ENCODE measurements at places on chromosomes 5 and 9.

- DNase-seq = peak; percentile 90
These were observed 20.3 kb downstream of the OSTF1 start for GRCh38 chr9:75108571-75108970.

DNA sequence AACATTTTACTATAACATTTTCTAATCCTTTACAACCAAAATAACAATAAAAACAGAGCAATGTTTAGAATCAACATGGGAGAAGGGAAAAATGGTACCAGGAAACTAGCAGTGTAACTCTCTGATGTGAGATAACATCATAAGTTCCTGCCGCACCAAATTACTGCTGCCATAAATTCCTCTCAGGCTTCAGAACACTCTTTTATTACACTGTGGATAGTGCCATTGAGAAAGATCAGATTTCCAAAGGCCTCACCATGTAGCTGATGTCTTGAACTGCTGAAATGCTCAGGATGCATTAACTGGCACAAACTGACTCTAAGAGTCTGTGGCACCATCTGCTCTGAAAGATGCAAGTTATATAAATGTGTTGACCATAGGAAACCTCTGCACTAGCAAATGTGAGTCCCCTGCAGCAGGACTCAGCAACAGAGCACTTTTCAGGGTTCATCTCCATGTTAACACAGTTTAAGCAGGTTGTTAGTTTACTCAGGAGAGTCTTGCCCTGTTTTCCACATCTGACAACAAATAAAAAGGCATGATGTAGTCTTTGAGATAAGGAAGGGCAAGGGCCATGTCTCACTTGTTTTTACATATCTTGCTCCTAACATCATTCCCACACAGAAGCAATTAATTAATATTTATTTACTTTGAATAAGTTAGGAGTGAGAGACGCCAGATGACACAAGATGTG lies 218.1 kb downstream of the CETN3 start:
- DNase-seq = no peak

- no peak for DNase-seq
These were observed 271.7 kb upstream of the TLE4 start for GRCh38 chr9:79300068-79300467.

DNA sequence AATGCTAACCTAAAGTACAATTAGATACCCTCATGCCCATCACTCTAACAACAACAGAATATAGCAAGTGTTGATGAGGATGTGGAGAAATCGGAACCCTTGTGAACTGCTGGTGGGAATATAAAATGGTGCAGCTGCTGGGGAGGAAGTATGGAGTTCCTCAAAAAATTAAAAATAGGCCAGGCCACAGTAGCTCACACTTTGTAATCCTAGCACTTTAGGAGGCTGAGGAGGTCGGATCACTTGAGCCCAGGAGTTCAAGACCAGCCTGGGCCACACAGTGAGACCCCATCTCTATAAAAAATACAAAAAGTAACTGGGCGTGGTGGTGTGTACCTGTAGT lies 18.0 kb upstream of the MRNIP start:
- DNase-seq = no peak

GRCh38 chr9:110812886-110813285 lies 144.3 kb downstream of the MUSK start:
- no peak for DNase-seq

GRCh38 chr5:169648725-169649310 lies 11.7 kb downstream of the DOCK2 start:
- DNase-seq = no peak

DNA sequence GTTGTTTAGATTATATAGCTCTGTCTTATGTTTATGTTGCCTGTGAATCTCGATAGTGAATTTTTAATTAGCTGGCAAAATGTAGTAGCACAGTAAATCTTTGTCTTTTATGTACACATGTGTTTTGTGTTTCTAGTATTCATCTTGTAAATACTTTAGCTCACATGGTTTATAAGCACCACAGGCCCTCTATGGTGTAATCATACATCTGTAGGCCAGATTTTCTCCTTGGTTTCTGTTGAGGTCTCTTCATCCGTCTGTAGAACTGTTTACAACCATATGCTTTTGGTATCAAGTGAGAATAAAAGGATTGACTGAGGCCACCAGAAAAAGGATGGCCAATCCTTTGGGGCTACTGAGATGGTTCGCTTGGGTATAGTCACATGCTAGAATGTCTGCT lies 45.0 kb downstream of the PRR16 start:
- no peak for DNase-seq

DNA sequence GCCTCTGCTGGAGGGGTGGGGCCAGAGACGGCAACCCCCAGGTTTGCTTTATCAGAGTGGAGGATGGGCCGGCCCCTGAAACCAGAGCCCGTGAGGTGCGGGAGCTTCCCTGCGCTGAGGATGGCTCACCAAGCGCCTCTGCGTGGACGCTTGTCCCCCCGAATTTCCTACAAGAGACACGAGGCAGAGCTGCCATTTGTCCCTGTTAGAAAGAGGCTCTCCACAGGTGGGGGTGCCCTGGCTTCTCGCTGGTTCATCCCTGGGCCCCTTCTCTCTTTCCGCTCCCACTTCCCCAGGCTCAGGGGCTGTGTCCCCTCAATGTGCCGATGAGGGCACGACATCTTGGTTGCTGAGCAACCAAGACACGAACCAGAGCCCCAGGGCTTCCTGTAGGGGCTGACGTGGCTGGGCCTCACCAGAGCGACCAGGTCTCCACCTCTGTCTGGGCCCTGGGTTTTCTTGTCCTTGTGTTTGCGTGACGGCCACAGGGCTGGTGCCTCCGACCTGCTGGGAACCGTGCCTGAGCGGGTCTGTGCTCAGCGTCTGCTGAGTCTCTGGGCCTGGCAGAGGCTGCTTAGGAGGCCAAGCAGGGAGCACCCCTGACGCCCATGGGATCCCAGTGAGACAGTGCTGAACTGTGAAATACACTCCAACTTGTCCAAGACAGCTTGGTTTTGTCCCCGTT lies 119.6 kb upstream of the COL5A1 start:
- DNase-seq = no peak

DNA sequence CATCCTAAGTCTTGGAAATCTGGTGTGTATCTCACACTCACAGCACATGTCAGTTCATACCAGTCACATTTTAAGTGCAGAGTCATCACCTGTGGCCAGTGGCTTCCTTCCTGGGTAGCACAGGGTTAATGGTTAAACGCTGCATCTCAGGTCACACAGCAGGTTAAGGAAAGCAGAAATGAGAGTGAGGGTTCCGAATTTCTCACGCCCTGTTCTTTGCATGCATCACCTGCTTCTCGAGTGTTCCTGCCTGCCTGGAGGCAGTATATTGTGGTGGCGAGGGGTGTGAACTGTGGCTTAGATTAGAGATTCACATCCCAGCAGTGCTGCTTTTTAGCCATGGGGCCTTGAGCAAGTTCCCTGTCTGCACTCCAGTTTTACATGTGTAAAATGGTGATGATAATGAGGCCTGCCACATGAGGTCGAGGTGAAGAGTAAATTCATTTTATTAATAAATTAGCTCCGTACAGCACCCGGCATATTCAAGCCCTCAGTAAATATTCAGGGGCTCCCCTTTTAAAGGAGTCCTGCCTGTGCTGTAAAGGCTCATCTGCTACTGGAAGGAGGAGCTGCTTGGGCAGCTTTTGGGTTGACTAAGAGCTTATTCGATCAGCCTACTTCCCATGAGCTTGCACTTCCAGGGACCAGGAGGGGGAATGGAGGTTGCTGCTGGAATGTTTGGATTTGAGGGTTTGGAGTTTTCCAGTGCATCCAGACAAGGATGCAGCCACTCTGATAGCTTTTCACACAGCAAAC lies 61.1 kb upstream of the SAP30L start:
- no peak for DNase-seq

DNA sequence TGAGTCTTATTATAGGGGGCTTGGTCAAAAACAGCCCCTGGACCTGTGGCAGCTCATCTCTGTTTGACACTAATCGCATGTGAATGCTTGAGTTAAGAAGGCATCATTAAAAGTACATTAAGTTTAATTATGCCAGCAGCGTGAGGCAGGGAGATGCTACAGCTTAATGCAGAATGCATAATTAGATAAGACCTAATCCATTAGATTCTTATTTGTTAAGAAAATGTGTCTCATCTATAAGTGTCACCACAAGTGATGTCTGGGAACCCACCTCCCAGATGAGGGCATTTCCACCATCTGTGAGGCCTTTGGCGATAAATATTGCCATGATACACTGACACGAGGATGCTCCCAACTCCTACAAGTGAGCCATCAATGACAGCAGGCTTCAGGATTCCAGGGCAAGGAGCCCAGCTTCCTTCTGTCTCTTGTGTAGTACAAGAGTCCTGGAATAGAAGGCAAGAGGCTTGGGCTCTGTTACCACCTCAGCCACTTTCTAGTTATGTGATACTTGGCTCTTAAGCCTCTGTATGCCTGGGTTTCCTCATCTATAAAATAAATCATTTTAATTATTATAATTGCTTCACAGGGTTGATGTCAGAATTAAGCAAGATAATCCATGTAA lies 202.7 kb downstream of the FAM114A2 start:
- no peak for DNase-seq

GRCh38 chr9:127963359-127964064 lies 17.3 kb downstream of the EEIG1 start:
- no peak for DNase-seq

GRCh38 chr9:115629879-115630840 lies 512.2 kb upstream of the TNC start:
- no peak for DNase-seq

All from dermis blood vessel endothelial cell (primary cell).